ENCODE measurements at places on chromosomes 6 and 20. TPM values are rescaled to one million over a fixed set of nuclear protein-coding genes. Genes with fewer than 3 reads are reported as not detected.

DNA sequence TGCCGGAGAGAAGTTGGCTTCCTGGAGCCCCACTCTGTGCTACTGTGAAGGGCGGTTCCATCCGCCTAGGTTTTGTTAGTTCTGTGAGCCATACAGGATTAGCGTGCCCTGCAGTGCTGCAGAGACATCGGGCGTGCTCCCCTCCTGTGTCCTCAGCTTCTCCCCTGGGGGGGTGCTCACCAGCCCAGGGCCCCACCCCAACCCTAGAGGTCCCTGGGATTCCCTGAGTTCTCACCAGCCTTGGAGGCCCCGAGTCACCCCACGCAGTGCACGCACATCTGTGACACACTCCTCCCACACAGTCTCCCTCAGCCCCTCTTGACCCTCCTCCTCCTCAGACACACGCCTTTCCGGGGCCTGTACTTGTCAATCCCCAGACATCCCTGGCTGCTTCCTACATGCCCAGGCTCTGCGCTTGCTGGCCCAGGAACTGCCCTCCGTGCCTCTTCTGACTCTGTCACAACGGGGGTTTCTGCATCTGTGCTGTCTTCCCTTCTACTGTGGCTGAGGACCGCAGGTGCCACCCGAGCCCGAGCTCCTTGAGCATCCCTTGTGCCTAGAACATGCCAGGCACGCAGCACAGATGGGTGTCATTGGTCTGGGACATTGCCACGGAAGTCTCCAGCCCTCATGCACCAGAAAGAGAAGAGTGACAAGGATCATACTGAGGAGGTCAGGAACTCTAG is 123.2 kb upstream of the RPS6KA2 start:
- DNase-seq = no peak

DNA sequence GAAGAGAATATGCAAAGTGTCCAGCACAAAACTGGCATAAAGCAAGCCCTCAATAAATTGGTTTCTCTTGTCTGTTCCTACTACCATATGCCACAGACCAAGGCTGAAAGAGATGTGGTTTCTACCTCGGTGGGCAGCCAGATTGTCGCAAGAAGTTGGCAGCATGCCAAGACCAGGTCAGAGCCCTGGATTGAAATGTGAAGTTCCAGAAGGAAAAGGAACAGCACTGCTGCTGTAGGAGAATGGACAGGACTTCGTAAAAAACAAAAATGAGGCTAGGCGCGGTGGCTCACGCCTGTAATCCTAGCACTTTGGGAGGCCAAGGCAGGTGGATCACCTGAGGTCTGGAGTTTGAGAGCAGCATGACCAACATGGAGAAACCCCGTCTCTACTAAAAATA is 22.1 kb downstream of the MRPL14 start:
- no peak for DNase-seq

DNA sequence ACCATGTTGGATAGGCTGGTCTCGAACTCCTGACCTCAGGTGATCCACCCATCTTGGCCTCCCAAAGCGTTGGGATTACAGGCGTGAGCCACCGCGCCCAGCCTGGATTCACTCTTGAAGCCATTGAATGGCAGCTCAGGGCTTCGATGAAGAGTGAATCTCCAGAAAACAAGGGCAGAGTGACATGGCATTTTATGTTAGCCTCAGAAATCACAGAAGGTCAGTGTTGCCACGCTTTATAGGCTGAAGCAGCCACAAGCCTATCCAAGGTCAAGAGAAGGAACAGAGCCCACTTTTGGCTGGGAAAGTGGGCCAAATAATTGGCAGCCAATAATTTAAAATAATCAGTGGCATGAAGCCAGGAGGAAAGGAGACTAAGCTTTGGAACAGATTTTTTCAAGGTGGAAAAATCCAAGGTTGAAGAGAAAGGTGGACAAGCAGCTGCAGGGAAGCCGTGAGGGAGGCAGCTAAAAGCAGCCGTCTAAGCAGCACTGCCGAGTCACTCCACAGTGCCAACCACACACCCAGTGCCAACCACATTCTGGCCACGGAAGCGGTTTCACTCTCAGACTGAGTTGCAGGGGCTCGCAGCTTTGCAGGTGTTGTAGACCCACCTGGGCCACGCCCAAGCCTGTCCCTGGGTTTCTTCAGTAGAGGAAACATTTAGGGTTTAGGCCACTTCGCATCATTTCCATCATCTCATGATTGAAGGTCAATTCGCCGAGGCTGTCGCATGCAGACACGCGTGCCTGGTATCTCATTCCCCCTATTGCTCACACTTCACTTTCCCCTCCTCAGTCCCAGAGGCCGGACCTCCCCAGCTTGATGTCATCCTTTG is 17.4 kb upstream of the AVP start:
- DNase-seq = peak; percentile 84

DNA sequence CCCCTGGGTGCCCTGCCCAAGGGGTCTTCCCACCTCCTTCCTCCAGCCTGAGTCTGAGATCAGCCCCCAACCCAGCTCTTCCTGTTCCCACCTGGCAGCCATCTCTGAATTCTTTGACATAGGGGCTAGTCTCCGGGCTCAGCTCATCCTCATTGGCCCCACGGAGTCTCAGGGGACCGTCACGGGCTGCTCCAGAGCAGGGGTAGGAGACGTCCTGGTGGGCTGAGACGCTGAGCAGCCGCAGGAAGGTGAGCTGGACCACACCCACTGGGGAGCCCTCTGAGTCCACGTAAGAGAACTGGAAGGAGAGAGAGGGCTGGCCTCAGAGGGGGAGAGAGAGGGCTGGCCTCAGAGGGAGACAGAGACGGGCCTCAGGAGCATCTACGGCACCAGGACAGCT is 28.1 kb downstream of the COL11A2 start:
- DNase-seq = no peak

GRCh38 chr20:57122536-57123489 is 143.6 kb downstream of the BMP7 start:
- no peak for DNase-seq

GRCh38 chr20:61678437-61678836 is 387.2 kb downstream of the TAF4 start:
- DNase-seq = no peak

- DNase-seq = no peak
These were observed 93.7 kb downstream of the ZFAND3 start for GRCh38 chr6:37913210-37913609.

DNA sequence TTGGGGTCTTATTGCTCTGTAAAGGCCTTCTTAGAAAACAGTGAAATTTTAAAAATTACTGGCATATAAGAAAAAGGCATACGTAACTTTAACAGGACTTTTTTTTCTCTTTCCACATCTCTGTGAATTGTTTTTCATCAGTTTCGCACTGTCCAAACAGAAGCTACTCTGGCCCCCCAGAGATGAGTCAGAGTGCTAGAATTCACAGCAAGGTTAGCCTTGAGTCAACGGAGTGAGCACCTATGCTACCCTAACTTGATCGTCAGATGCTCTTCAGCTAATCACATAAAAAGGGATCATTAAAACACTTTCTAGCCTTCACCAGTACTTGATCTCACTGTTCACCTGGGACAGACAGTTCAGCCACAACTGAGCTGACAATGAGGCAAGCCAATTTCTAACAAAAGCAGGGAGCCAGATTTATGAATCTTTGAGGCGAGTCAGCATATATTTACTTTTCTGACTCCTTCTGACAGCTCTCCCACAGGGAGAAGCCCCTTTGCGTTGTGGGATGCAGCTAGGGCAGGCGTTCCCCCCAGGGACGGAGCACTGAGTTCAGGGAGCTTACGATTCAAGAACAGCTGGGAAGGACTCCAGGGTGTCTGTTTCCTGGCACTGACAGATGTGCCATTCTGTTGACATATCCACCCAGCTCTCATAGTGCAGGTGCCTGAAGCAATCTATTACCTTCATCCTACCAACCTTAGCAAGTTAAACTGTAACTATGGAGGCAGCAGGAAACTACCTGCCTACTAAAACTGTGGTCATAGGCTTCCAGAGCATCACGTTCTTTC is 46.4 kb upstream of the SPDEF start:
- no peak for DNase-seq

ADRM1 gene
- 93.6 TPM for total RNA-seq

SFT2D1 gene
- 30.8 TPM for total RNA-seq

GRCh38 chr6:42848700-42849099 is 30.7 kb upstream of the RPL7L1 start:
- no peak for DNase-seq

DNA sequence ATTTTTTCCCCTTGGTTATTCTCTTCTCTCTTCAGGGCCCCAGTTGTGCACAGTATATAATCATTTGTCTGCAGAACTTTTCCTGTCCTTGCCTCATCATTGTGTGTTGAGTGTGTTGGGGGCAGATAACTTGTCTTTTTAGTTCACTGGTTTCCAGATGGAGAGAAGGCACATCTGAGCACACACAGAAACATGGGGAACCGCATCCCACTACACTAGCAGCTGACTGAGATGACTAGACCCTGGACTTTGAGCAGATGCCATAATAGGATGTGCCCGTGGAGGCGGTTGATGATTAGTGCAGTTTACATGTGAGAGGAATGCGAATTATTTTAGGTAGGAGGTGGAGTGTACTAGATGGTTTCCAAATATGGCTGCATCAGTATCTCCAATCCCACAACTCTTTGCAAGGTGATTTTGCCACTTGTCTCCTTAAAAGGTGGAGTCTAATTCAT is 26.5 kb upstream of the SH3BGRL2 start:
- DNase-seq = no peak

MCHR2 gene
- total RNA-seq = not detected

- DNase-seq = no peak
These were observed 16.6 kb downstream of the ZUP1 start for GRCh38 chr6:116651916-116652315.

- no peak for DNase-seq
These were observed 149.8 kb upstream of the JAG1 start for GRCh38 chr20:10823585-10823984.

- no peak for DNase-seq
These were observed 75.4 kb downstream of the TMEM244 start for GRCh38 chr6:129785756-129786135.

- DNase-seq = no peak
These were observed 5.8 kb downstream of the TFAP2C start for GRCh38 chr20:56634735-56635385.

DNA sequence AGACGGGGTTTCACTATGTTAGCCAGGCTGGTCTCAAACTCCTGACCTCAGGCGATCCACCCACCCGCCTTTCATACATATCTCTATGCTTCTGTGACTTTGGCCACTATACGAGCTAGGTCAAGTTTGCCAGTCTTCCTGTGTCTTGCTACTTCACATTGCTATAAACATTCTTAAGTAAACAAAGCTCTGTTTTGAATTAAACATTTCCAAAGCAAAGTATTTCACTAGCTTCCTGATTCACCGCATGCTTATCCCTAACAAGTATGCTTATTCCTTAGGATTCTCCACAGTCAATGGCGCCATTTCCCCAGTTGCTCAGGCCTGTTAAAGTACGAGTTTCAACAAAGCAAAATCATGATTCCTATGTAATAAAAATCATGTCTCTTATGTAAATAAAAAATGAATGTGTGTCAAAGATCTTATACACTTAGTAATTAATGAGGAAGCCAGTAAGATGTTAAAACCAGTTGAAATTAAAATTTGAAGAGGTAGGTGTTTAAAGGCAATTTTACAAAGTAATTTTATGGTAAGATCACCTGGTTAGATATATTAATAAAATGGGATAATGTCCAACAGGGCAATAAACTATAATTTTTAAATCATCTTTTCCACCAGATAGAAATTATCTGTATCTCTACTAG is 88.5 kb downstream of the PRKN start:
- no peak for DNase-seq

CDC40 gene
- 26.0 TPM for total RNA-seq

TOP1 gene
- total RNA-seq = 62.4 TPM

GRCh38 chr20:57661746-57662455 is 41.7 kb upstream of the ZBP1 start:
- DNase-seq = no peak

GRCh38 chr20:39291301-39291700 is 329.2 kb downstream of the DHX35 start:
- DNase-seq = no peak

- peak; percentile 47 for DNase-seq
These were observed 42.6 kb upstream of the SUPT3H start for GRCh38 chr6:45420083-45420908.

DNA sequence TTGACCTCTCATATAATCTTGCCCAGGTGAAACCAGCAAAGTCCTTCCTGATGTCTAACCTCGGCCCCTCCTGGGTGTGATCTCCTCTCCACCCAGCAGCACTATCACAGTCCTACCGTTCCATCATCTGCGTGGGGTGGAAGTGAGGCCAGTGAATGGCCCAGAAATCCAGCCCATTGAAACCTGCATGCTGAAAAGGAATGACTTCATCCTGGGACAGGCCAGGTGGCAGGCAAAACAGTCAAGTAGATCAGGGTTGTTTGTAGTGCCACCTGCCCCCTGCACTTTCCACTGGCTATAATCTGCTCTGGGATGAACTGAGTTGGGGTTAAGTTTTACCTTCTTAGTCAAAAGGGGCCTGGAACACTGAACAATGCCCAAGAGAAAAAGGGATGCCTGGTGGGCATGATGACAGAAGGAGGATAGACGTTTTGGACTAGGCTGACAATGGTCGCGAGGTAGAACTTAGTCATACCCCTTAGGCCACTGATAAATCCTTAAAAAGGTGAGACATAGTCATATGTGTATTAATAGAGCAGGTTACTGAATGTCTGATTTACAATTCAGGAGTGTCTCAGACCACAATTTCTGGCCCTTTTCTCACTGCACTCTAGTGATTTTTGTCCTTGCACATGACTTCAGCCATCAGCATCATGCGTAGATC is 8.1 kb upstream of the HSP90AB1 start:
- DNase-seq = no peak

Data from activated naive CD4-positive, alpha-beta T cell treated with anti-CD3 and anti-CD28 coated beads, Interleukin-2, amount 50 U/mL, for 72 hours (primary cell).